ENCODE measurements at places on chromosomes 5 and 9. TPM values are rescaled to one million over a fixed set of nuclear protein-coding genes. Genes with fewer than 3 reads are reported as not detected.

GRCh38 chr5:65100911-65101631, 332.3 kb downstream of the CWC27 start:
- DNase-seq = no peak

- no peak for DNase-seq
These were observed 17.2 kb downstream of the HNRNPH1 start for GRCh38 chr5:179606071-179606909.

- peak; percentile 67 for DNase-seq
These were observed 3.1 kb downstream of the KLF9 start for GRCh38 chr9:70411121-70411929.

DNA sequence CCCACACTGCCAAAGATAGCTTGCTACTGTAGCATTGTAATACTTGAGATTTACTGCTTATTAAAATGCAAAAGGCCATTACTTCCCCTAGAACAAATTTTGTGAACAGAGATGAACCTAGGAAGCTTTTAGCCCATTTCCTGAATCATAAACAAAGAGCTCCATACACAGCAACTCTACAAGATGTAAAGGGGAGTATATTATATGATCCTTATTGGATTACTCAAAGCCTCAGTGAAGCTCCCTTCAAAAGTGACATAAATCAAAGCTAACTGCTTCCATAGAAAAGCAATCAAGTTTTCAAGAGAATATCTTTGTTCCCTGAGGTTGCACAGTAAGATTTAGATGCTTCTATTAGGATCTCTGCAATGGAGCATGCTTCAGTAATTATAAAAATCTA, 629.8 kb downstream of the EFNA5 start:
- no peak for DNase-seq

- peak; percentile 68 for DNase-seq
These were observed 240.9 kb downstream of the TLE4 start for GRCh38 chr9:79812507-79813257.

DNA sequence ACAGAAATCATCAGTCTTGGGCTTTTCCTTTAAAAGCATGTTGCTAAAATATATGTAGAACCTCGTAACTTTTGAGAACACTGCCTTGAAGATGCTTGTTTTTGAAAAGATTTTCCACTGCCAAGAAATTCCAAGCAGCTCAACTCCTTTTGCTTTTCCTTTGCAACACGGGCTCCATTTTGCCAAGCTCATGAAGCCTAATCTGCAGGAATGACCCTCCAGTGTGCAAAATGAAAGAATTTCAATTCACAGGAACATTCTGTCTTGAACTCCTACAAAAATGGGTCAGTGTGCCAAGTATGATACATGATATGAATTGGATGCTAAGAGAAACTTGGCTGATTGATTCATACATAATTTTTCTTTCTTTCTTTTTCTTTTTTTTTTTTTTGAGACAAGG, 35.4 kb upstream of the ERCC6L2 start:
- no peak for DNase-seq

DNA sequence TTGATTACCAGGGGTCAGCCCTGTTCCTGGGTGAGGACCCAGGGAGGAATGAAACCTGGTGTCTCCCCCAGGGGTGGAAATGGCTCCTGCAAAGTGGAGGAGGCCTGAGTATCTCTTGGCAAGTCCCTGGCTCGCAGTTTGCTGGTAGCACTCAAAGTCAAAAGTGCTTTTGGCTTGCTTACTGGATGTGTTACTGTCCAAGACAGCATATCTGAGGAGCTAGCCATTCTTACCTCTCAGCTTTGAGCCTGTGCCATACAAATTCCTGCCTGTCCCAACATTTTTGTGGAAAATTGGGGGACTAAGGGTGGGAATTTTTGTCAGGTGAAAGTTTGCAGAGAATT, 9.9 kb downstream of the ZNF618 start:
- DNase-seq = peak; percentile 39

DNA sequence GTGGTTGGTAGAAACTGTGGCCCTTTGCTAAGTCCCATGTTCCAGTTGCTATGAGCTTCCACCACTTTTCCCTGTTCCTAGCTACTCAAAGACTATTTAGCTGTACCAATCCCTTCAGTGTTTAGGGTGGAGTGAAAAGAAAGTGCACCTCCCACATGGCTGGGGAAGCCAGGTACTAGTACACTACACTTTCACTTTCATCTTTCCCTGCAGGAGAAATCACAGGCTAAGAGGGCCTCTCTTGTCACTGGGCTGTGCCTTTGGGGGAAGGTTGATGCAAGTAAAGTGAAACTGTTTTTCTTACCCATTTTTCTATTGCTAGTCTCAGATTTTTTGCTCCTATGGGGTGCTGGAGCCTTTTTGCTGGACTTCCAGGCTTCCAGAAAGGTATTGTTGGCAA, 33.5 kb upstream of the CKS2 start:
- no peak for DNase-seq

DNA sequence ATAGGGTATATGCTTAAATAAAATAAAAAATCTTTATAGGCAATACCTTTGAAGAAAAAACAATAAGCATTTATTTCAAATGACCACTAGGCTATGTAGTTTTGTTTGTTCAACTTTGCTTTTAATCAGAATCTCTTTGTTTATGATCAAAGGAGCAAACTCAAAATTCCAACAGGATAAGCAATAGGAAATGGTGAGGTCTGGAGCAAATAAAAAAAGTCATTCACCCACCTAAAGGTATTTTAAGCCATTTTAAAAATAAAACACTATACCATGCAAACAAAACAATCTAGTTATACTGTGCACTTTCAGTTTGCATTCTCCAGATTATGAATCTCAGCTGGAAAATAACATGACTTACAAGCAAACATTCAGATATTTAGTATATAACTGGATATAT, 35.3 kb upstream of the CYFIP2 start:
- no peak for DNase-seq

DNA sequence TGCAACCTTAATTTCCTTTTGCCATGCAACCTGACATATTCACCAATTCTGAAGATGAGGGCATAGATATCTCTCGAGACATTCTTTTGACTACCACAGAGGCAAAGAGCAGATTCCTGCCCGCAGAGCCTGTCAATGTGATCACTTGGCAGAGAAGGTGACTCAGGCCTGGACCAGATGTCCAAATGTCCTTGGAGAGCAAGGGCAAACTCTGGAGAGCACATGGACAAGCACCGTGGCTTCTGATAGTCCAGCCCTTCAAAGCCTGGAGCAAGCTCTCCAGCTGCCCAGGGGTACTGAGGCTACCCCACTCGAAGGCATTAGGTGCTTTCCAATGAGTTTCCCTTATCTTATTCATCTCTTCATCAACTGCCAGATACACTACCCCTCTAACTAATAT, 50.4 kb upstream of the ALDH1B1 start:
- peak; percentile 14 for DNase-seq

GRCh38 chr9:14907360-14907685, 2.9 kb downstream of the FREM1 start:
- no peak for DNase-seq

GRCh38 chr5:123180178-123180577, 91.1 kb downstream of the PRDM6 start:
- no peak for DNase-seq

- DNase-seq = no peak
These were observed 65.4 kb downstream of the PRRC1 start for GRCh38 chr5:127582773-127583370.

- DNase-seq = no peak
These were observed 25.0 kb upstream of the MRPS30 start for GRCh38 chr5:44783634-44784315.

DNA sequence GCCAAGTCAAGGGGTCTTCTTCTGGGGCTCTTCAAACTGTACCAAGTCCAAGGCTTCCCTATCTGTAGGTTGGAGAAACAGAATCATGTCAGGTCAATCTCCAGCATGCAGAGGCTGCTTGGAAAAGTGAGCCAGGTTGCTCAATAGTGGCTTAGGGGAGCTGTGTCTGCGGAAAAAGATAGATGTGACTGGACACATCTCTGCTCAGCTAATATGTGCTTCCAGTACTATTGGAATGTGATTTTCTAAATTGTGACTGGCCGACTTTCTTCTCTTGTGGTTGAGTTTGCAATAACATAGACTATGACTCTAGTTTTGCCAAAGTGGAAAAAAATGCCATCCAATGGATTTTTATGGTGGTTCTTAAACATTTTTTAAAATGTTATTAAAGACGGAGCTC, 136.7 kb downstream of the BOD1 start:
- DNase-seq = no peak

DNA sequence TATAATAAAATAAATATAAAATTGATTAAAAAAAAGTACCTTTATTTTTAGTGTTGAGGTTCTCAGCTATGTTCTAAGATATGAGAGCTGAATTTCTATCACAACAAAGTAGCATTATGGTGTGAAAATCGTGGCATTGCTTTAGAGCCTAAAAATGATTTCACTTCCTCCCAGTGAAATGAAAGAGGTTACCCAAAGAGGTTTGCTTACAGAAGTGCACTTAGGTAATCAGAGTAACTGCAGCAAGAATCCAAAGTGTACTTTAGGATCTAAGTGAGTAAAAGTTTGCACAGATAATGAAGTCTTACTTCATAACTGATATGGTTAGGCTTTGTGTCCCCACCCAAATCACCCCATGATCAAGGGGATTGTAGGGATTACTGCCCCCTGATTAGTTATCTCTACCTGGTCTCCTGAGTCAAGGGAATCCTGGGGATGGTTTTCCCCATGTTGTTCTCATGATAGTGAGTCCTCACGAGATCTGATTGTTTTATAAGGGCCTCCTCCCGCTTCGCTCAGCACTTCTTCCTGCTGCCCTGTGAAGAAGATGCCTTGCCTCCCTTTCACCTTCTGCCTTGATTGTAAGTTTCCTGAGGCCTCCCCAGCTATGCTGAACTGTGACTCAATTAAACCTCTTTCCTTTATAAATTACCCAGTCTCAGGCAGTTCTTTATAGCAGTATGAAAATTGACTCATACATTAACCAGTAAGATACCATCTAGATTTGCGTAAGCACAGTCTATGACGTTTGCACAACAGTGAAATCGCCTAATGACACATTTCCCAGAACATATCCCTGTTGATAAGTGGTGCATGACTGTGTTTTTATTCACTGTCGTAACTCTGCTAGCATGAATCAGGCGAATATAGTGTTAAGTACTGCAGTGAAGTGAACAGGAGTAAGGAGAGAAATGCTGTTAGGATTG, 40.3 kb upstream of the LRRC70 start:
- no peak for DNase-seq

GRCh38 chr5:13248253-13248652, 696.2 kb downstream of the DNAH5 start:
- no peak for DNase-seq

DNA sequence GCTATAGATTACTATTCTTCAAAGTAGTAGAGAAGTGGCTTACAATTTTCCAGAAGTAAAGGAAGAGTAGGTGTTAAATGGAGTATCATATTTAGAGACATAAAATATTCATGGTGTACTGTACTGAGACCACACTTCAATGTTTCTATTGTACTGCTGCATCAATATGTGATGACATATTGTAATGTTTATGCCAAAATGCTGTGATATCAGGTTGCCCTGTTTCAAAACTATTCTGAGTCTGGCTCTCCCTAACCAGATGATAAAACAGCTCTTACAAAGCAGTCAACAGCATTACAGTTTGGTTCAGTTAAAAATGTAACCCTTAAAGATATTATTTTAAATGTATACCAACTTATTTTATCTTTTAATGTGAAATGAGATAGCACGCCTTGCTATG, 30.8 kb upstream of the ACOT12 start:
- no peak for DNase-seq

DNA sequence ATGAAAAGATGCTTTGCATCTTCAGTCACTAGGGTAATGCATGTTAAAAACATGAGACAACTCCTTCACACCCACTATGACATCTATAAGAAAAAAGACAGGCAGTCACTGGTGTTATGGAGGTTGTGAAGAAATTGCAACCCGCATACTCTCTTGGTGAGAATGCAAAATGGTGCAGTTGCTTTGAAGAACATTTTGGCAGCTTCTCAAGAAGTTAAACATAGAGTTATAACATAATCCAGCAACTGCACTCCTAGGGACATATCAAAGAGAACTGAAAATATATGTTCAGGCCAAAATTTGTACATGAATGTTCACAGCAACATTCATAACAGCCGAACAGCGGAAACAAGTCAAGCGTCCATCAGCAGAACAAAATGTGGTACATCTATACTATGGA, 46.3 kb upstream of the TBC1D9B start:
- DNase-seq = no peak

DNA sequence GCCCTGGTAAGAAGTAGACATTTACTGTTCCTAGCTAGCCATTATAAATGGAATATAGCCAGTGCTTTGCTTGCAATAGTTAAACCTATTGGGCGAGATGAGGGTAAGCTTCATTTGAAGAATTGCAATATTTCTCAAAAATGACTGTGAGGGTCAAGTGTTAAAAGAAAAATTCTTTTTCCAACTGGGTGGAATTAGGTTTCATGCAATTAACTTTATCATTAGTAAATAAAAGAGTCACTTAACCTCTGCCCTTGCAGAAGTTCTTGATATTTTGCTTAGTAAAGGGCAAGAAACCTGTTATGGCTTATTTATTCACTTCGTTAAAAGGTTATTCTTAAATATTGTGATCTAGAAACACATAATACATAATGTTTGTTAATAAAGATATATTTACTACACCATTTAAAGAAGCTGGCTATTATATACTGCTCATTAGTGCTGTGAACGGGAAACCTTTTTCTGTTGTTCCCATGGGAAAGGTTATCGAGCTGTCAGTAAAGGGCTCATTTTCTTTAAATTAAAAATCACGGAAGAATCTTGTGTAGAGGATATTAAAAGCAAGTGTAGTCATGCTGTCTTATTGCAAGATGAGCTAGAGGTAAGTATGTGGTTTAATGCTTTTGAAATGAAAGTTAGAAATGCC, 370.5 kb downstream of the CSNK1G3 start:
- no peak for DNase-seq

DNA sequence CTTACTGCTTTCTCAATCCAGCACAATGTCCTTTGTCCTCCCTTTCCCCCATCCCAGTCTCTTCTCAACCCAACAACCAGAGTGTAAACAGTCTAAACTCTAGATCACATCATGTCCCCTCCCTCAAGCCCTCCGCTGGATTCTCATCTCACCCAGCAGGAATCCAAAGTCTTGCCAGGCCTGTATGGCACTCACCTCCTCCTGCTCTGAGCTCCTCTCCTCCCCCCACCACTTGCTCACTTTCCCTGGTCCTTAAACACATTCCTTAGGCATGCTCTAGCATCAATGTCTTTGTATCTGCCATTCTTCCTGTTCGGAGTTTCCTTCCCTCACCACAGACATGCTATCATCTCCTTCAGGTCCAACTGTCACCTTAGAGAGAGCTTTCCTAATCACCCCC, 78.8 kb downstream of the NIPSNAP3B start:
- DNase-seq = no peak

DNA sequence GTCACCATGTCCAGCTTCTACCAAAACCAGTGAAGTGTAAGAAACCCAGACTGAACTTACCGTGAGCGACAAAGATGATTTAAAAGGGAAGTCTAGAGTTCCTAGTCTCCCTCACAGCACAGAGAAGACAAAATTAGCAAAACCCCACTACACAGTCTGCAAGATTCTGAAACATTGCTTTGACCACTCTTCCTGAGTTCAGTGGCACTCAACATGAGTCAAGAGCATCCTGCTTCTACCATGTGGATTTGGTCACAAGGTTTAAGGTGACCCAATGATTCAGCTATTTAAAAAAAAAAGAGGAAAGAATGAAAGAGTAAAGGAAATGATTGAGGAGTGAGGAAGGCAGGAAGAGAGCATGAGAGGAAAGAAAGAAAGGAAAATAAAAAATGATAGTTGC, 19.8 kb downstream of the IL7R start:
- no peak for DNase-seq

Gene SH2D3C
- 75.2 TPM for total RNA-seq

Gene HMCN2
- not detected for total RNA-seq

Gene CCIN
- total RNA-seq = not detected

Gene IL13
- 4.8 TPM for total RNA-seq

Gene SNCAIP
- total RNA-seq = not detected

Gene PCDHGB1
- not detected for total RNA-seq

Data from activated CD8-positive, alpha-beta memory T cell treated with anti-CD3 and anti-CD28 coated beads, Interleukin-2, amount 10 ng/mL, durations not matched to agents 7 days and 5 days (primary cell).